Stomach (tissue), 19 donors: ENCODE measurements at places on chromosomes 1 and 21. TPM values are rescaled to one million over a fixed set of nuclear protein-coding genes. Genes with fewer than 3 reads are reported as not detected.

The RNPC3 gene
- total RNA-seq, result 41.4 TPM

DNA sequence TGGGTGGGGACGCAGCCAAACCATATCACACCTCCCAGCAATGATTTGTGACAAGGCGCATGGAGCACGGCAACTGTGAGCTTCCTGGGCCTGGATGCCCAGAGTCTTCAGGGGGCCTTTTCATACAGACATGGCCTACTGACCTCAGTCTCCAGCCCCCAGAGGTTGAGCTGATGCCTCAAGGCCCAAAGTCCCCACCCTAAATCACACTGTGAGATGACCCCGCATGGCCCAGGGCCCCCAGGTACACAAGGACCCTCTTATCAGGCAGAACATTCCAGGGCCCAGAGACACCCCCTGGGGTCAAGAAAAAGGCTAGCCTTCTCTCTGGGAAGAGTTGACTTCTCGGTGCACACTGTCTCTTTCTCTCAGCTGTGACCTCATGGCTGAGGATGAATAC lies 179.7 kb upstream of the C1orf174 start:
- no peak for DNase-seq

GRCh38 chr1:200152336-200152735 lies 124.8 kb downstream of the NR5A2 start:
- DNase-seq, result no peak

DNA sequence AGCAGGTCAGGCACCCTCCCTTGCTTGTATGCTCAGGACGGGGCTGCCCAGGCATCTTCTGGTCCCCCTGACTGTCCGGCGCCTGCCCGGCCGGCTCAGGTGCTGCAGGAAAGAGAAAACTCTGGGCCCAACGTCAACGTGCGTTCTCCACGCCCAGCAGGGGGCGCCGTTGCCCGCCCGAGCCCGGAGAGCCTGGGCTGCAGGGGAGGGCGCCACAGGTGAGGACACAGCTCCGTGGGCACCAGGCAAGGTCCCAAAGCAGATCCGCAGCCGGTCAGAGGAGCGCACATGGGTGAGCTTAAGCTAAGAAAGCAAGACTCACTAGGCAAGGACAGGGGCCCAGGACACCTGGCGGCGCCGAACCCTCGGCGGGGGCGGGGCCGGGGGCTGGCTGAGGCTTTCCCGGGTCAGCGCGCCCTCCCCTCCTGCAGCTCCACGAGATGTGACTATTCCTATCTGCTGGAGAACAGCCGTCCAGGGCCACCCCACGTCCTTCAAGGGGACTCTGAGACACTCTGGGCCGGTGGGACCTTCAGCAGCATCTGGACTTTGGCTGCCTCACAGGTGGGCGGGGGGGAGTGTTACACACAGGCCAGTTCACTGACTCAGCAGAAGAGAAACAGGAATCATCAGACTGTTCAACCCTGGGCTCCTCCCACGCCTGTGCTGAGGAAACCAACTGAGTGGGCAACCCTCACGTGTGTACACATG lies 29.3 kb downstream of the KRTAP10-1 start:
- peak; percentile 77 for DNase-seq

The KRTAP19-8 gene
- not detected for total RNA-seq

DNA sequence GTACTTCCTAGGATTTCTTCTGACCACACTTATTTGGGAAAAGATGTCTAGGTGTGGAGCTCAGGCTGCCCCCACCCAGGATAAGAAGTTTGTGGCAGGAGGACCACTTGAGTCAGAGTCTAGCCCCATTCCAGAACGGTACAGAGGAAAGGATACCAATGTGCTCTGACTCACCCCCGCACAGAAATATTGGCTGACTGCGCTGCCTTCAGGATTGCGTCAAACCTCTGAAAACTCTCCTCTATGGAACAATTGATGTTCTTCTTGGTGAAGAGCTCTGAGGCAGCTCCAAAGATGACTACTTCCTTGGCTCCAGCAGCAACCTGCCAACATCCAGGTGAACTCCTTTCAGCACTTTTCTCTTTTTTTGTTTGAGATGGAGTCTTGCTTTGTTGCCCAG lies 11.2 kb downstream of the HMGCL start:
- no peak for DNase-seq

The TIE1 gene
- total RNA-seq, result 36.2 TPM

DNA sequence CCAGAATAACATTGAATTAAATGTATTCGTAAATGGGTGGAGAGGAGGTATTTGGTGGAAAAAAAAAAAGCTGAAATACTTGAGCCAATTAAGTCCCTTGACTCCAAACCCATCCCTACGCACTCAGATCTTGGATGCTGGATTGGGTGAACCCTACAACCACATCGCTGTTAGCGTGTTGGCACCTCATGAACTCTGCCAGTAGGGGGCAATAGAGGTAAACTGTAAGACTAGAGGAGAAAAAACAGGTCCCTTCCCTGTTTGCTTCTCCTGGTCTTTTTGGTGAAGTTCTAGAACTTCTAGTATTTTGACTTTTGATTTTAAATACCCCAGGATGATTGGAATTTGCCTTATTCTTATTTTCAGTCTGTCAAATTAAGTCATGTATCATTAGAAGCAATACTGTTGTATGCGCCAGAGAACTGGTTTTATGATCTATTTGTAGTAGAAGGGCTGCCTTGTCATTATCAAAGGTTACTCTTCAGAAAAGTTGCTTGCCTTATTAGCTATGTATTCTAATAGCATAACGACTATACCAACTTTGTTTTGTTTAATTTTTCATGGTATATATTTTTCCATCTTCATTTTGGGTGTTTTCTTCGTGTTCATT lies 1.9 kb upstream of the OR13G1 start:
- peak; percentile 70 for DNase-seq

The HMGN1 gene
- total RNA-seq, result 113 TPM

The SLC9C2 gene
- total RNA-seq, result not detected

The FCRL6 gene
- not detected for total RNA-seq

GRCh38 chr1:84870591-84870990 lies 22.4 kb downstream of the LPAR3 start:
- no peak for DNase-seq

GRCh38 chr1:12480748-12481362 lies 137.2 kb downstream of the DHRS3 start:
- DNase-seq, result peak; percentile 67

- DNase-seq, result peak; percentile 90
Measured at GRCh38 chr1:35715568-35716002, 3.1 kb downstream of the C1orf216 start.

The ZMYM4 gene
- total RNA-seq, result 28.1 TPM

DNA sequence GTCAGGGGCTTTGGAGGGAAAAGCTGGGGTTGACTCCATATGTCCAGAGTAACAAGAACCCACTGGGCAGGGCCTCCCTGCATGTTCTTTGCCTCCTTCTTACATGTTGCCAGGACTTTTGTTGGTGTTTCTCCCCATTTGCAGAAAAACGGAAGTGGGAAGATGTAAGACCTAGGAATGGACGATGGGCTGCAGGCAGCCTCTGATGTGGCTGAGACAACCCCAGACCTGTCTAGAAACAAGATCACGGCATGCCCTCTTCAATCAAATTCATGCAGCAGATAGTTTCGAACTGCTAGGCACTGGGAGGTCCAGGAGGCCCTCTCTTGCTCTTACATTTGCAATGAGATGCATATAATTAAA lies 3.4 kb downstream of the FAM43B start:
- no peak for DNase-seq

DNA sequence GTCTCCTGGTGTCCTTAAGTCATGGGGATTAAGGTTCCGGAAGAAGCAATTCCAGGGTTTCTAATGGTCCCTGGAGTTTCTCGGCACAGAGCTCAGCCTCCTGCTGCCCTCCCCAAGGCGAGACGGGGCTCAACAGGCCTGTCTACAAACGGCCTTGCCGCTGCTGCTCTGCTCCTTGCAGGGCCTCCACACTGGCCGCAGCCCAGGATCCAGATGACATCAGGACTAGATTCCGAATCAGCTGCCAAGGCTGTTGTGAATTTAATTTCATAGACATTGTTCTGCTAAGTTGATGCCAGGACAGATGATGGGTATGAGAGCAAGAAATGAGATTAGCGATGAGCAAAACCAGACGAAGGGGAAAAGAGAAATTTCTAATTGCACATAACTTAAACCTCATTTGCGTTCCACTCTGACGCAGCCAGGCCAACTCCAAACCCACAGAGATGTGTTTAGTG lies 103.6 kb upstream of the BACE2 start:
- no peak for DNase-seq

DNA sequence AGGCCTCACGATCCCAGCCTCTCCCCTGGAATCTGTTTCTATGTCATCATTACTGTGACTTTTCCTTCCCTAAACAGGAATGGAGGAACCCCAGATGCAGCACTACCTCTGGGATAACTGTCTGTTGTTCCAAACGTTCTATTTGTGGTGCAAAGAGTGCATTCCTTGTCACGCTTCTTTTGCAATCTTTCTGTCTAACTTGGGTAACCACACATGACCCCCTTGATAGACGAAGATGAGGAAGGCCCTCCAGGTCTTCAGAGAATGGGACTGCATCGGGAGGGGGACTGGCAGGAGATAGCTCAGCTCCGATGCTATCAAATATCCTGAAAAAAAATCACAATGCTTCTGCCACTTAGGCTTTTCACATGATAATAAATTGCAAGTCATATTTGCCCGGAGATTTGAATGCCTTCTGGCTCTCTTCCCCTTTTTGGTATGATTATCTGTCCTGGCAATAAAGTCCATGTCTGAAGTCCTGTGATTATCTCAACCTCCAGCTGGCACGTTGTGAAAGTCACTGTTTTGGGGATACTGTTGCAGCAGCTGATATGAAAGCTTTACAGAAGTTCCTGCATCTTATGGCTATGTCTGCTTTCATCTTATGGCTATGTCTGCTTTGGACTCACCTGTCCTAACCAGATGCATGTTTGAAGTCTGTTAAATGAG lies 148.7 kb upstream of the LMO4 start:
- DNase-seq, result no peak

DNA sequence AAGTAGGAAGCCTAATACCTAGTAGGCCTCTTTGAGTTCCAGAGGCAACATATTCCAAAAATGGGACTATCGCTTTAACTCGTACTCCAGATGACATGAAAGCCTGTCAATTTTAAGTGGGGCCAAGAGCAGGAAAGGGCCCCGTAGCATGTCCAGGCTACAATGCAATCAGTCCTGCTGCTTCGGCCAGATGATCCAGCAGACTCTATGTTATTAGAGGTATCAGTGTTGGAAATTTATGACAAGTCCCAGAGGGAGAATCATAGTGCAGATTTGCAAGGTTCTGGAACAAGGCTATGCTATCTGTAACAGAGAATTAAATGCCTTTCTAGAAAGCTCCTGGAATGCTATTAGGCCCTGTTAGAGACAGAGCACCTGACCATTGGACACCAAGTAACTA lies 56.7 kb upstream of the SRP9 start:
- DNase-seq, result no peak

DNA sequence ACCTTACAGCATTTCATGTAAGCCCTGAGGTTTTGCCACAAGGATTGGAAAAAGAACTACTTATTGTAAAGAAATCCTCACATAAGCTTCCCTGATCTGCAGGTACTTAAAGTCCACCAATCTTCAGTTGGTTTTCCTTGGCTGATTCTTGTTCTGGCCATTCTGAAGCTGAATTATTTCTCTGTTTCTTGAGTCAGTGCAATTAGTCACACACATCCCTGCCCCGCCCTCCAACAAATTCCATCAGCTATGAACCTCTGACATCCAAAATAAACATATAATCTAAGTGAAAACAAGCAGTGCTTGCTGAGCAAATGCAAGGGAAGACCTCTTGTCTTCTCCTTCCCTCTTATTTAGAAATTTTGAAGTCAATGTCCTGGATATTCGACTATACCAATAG lies 8.2 kb upstream of the FNDC7 start:
- no peak for DNase-seq

The SERPINC1 gene
- not detected for total RNA-seq

DNA sequence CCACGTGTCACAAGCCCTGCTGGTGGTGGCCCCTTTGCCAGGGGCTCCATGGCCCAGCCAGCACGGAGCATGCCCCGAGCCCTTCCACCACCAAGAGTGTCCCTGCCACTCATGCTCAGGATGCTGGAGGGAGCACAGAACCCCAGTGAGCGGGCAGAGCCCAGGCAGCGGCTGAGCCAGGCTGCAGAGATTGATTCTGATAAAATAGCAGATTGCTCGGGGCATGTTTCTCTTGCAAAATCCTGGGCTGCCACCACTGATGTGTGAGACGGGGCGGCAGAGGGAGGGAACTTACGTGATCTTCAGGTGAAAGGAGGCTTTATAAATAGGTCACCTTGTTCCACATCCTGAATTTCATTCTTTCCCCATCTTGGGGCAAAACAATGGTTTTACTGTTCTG lies 53.2 kb downstream of the SPSB1 start:
- DNase-seq, result no peak

DNA sequence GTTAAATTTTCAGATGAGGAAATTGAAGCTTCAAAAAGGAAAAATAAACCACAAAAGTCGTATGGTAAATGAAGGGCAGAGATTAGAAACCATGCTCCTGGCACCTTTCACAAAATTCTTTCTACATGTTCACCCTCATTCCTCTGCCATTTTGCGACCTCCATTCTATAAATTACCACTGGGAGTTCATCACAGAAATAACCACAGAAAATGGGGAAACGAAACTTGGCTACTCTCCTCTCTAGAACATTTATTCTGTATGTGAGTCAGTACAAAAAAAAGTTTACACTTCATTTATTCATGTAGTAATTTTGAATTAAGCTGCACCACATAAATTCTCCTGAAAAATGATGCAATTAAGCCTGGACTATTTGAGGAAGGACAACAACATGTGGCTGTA lies 320.9 kb upstream of the C1orf87 start:
- DNase-seq, result no peak
